NCI-H2029 (cell line): ENCODE measurements at places on chromosomes 4 and X.

- no peak for DNase-seq
Measured at GRCh38 chrX:144586756-144587155, 660.5 kb upstream of the SPANXN1 start.

- DNase-seq: no peak
Measured at GRCh38 chr4:150280081-150280895, 202.0 kb downstream of the DCLK2 start.

DNA sequence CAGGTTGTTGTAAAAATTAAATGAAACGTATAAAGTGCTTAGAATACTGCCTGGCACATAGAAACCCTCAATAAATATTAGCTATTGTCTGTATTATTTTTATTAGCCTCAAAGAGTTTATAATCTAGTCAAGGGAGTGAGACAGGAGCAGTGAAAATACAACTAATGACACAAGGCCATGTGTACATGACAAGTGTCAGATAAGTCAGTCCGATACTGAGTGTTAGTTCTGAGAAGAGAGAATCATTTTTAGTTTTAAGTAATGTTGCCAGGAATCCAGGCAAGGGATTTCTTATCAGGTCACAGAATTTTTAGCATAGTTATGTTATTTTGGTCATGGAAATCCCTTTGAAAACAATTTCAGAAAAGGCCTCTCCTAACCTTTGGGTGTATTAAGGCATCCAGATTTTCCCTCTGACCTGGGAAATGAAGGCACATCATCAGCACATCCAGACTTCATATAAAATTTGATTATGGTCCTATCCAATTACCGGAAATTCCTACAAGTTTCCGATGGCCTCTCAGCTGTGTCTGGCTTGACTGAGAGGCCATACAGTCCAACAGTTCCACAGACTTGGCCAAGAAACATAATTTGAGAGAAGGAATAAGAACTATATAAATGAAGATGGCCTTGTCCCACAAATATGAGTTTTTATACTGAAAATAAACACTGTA lies 35.7 kb downstream of the PPARGC1A start:
- DNase-seq: no peak

- DNase-seq: no peak
Measured at GRCh38 chrX:38403834-38404233, 51.4 kb downstream of the OTC start.

DNA sequence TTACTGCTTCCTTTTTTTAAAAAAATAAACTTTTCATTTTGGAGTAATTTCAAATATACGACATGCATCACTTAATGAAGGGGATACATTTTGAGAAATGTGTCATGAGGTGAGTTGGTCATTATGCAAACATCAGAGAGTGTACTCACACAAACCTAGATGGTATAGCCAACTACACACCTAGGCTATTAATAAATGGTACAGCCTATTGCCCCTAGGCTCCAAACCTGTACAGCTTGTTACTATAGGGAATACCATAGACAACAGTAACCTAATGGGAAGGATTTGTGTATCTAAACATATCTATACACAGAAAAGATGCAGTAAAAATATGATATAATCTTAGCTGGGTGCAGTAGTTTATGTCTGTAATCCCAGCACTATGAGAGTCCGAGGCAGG lies 29.1 kb downstream of the SETD7 start:
- DNase-seq: no peak

- DNase-seq: no peak
Measured at GRCh38 chr4:94228493-94229216, 21.0 kb downstream of the SMARCAD1 start.

GRCh38 chr4:175351473-175351872 lies 433.3 kb downstream of the ADAM29 start:
- no peak for DNase-seq

DNA sequence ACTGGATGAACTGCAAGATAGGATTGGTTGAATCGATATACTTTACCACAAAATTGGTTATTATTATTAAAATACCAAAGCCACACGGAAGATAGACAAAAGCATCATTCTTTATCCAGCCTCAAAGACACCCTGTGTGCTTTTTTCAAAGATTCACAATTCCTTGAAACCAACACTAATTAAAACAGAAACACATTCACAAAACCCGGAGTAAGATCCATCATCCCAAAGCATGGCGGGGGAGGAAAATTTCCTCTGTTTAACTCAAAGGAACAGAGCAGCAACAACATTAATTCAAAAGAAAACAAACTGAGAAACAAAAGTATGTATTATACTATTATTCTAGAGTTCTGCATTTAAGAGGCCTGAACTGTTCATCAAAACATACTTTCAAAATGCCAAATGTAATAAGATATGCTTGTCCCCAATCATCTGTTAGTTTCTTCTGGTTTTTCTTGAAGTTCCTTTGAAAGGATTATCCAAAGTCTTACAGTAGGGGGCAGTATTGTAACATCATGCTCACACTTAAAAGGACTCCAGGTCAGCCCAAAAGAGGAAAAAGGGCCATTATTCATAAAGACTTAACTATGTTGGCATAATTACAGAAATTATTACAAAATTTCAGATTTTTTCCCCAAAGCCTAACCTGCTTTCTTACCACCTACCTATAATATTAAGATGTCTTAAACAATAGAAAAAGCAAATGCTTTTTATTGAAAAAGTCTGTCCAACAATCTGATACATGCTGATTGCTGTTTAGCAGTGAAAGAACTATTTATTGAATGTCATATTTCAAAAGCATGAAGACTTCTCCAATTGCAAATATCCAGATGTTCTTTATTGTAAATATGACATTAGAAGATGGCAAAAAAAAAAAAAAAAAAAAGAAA lies 168.7 kb downstream of the SCFD2 start:
- peak; percentile 41 for DNase-seq

DNA sequence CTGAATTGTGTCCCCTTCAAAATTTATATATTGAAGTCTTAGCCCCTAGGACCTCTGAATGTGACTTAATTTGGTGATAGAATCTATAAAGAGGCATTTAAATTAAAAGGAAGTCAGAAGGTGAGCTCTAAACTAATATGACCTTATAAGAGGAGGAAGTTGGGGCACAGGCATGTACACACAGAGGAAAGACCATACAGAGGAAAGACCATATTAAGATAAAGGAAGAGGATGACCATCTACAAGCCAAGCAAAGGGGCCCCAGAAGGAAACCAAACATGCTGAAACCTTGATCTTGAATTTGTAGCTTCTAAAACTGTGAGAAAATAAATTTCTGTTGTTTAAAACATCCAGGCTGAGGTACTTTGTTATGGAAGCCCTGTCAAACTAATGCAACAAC lies 26.9 kb upstream of the CYBB start:
- DNase-seq: no peak

DNA sequence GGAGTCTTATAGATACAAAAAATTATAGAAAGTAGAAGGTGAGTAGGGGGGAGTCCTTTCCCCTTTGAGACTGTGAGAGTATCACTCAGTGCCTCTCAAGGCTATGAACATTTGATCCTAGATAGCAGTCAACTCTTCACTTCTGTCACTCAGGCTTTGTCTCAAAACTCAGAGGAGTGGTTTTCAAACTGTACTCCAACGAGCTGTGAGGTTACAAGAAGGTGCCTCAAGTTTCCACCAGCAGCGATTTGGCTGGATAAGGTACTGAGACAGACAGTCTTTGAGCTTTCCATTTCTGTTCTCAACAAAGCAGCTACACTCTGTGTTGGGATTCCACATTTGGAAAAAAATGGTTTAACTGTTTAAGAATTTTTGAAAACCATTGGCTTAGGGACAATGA lies 48.0 kb upstream of the NDST3 start:
- no peak for DNase-seq

- DNase-seq: no peak
Measured at GRCh38 chrX:18051690-18052089, 169.0 kb downstream of the BEND2 start.

DNA sequence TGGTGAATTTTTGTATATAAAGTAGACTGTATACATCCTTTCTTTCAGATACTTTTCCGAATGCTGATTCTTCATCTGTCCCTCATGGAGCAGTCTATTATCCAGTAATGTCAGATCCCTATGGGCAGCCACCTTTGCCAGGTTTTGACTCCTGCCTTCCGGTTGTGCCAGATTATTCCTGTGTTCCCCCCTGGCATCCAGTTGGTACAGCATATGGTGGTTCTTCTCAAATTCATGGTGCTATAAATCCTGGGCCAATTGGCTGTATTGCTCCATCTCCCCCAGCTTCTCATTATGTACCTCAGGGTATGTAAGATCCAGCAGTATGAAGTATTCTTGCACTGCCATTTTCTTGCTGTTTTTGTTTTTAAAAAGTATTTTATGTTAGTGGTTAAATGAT lies 78.7 kb downstream of the ALG13 start:
- DNase-seq: no peak

GRCh38 chr4:128354205-128354821 lies 66.7 kb upstream of the PGRMC2 start:
- peak; percentile 55 for DNase-seq

GRCh38 chrX:54044126-54044876 lies at the start of gene PHF8:
Gene PHF8, minus strand, starts transcription at chrX:54044473. Its CDS starts 1,745 bp downstream, at chrX:54042728.
- DNase-seq: peak; percentile 92
